Fibroblast of gingiva (primary cell): ENCODE measurements at places on chromosomes 2 and 18.

GRCh38 chr18:48355276-48356115 is 53.7 kb downstream of the ZBTB7C start:
- no peak for DNase-seq

GRCh38 chr2:227772197-227772661 is 26.5 kb downstream of the SCYGR8 start:
- DNase-seq: no peak

DNA sequence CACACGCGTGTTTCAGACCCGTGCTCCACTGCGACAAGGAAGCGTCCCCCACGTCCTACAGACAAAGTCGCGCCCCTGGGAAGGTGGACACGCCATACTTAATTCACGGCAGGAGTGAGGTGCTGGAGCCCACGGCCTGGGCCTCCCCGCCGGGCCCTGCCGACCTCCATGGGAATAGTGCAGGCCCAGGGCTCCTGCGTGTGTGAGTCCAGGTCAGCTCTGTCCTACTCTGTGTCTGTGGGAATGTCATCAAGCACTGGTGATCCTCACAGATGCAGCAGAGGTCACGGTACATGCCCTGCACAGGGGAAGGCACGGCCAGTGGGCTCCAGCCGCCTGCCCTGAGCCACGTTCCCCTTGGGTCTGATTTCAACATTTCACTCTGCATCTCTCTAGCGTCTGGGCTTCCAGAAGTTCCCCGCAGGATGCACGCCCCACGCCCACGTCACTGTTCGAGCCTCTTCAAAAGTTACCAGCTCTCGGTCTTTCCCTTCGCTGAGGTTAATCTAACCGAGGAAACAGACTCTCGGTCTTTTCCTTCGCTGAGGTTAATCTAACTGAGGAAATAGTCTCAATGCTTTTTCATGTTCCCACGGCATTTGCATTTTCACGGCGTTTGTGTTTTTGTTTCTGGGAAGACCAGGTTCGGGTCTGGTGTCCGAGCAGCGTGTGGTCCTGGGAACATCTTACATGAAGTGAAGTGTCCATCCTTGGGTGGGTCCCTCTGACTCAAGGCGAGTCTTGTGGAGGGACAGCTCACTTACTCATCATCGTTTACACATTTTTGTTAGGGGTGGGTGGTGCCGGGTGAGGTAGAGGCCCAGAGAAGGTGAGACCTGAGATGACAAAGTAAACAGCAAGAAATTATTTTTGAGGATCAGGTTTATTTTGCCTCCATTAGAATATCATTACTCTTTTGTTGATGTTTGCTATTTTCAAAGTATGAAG is 157.3 kb upstream of the ALKAL2 start:
- DNase-seq: no peak

DNA sequence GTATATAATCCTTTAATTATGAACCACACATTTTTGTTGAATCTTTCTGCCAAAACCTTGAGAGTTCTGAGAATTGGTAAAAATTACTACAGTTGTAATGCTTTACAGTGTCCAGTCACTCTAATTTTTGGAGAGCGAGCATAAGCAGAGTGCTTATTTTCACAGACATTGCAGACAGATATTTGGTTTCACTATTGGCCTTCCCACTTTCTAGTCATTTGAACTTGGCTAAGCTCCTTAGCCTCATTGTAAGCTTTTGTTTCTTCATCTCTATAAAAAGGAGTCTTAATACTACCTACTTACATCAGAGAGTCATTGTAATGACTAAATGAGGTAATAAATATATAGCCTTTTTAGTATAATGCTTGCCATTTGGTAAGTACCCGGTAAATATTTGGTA is 80.4 kb downstream of the LCLAT1 start:
- DNase-seq: peak; percentile 65

DNA sequence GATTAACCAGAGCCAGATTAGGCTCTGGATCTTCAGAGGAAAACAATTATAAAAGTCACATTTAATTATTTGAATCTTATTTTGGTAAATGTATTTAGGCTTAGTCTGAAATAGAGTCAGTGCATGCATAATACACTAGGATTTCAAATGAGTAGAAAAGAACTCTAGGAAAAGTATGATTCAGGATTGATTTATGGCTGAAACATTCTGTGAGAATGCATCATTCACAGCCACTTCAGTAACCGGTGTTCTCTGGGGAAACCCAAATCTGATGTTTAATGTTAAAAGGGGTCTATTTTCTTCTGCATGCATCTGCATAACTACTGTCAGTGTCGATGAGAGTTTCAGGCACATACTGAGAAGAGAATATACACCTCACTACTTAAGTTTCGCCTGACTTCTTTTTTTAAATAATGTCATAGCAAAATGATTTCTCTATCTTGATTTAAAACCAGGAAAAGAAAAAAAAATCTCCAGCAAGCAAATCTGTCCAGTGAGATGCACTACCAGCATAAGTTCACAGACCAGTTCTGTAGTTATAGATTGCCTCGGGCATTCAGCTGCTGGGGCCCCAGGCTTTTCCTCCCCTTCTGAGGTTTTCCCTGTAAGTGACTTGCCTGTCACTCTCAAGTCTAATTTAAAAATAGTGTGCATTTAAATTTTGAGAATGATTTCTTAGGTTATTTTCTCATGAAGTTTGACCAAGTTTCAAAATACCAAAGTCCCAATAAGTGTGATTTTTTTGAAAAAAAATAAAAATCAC is 501.5 kb downstream of the NR4A2 start:
- DNase-seq: no peak

- DNase-seq: no peak
These were observed 126.8 kb downstream of the ATP9B start for GRCh38 chr18:79195716-79196683.

- peak; percentile 52 for DNase-seq
These were observed 37.8 kb upstream of the EFEMP1 start for GRCh38 chr2:55961318-55961911.

- DNase-seq: peak; percentile 15
These were observed 744 bp downstream of the POU3F3 start for GRCh38 chr2:104854498-104855220.

GRCh38 chr2:8159966-8160603 is 521.8 kb upstream of the ID2 start:
- no peak for DNase-seq

DNA sequence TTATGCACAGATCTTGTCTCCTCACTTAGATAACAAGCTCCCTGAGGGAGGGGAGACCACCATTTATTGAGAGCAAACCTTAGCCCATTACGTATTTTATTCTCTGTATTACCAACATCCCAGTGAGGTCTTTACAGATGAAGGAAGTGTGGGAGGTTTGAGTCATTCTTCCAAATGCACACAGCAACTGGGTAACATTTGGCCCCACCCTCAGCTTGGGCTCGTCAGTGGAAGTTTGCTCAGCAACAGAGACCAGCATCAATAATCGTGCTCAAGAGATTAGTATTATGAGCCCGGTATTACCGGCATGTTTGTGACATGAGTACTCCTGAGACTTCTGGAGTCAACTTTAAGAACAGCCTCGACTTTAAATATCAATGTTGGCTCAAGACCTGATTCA is 168.6 kb downstream of the ETAA1 start:
- peak; percentile 27 for DNase-seq

DNA sequence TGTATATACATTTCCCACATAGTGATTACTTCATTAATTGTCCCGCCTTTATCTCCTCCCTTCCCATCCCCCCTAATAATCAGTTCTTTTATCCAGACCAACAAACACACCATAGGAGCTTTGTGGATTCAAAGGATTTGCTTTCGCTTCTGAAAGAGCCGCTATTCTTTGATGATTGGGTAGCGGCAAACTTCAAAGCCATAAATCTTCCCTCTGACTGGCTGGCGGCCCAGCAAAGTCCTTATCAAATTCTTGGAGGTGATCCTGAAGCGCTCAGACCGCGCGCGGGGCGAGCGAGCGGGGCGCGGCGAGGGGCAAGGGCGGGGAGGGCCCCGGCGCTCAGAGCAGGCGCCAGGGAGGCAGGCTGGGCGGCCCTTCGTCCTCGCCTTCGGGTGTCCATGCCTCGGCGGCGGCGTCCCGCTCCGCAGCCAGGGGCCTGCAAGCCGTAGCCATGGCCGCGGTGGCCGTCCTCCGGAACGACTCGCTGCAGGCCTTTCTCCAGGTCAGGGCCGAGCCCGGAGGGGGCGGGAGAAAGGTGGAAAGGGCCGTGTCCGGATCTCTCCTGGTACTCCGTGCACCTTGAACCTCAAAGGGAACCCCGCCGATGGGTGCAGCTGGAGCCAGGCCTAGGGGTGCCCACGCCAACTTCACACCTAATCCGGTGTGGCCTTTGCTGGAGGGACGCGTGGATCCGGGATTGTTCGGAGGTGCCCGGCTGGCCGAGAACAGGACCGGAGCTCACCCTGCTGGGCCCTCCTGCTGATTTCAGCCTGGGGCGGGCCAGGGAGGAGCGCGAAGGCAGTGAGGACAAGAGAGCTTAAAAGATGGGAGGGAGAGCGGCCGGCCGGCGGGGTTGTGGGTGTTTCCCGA is at the start of gene SP5:
SP5 (plus strand) TSS at position 276 of the 870 bp plus-strand sequence; CDS start at position 452, 176 bp downstream.
- DNase-seq: peak; percentile 18

DNA sequence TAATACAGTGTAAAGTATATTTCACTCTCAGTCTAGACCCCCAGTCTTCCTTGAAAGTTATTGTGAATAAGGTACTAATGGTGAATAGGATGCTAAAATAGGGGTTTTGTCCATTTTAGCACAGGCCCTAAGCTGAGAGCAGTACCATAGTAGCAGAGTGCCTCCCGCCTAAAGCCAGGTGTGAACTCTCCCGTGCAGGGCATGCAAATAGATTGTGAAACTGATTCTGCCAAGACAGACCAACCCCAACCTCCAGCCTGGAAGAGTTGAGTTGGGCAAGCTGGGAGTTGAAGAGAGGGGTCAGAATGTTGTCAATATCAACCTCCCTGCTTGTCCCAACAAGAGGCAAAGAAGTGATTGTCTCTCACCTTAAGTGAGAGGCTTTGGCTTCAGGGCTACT is 97.4 kb upstream of the CYRIA start:
- DNase-seq: no peak

DNA sequence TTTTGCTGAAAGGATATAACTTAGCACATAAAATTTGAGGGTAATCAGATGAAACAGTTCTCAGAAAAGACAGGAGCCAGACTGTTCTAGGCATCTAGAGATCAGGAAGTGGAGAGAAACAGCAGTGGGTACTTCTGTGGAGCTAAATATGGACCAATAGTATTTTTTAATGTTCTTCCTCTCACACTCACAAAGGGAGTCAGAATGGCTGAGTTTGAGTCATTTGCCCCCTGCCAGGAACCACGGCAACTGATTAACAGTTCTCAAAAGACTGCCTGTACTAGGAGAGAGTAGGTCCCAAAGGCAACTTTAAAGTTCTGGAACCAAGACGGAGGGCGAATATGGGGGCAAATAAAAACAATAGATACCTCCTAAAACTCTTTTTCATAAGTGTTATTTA is 107.5 kb downstream of the GULP1 start:
- DNase-seq: no peak
